ENCODE measurements at places on chromosomes 11 and 22.

GRCh38 chr22:37804352-37804880, 3.3 kb upstream of the GCAT start:
- DNase-seq: no peak

- DNase-seq: no peak
These were observed 33.7 kb downstream of the APLP2 start for GRCh38 chr11:130103296-130103814.

DNA sequence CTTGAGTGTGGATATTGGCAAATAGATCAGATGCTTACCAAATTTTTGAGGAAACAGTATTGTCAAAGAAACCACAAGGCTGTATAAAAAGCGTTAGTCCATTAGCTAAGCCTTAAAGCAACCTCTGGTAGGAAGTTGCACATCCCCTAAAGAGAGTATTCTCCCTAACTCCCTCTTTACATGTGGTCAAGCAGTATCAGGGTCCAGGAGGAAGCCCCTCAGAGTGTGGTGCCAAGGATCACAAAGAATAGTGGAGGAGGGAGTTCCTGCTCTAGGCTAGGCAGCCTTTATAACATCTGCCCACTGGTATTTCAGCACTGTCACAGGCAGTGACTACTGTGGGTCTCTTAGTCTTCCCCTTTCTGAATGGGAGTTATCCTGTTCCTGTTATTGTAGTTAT, 18.8 kb upstream of the AMPD3 start:
- DNase-seq: no peak

DNA sequence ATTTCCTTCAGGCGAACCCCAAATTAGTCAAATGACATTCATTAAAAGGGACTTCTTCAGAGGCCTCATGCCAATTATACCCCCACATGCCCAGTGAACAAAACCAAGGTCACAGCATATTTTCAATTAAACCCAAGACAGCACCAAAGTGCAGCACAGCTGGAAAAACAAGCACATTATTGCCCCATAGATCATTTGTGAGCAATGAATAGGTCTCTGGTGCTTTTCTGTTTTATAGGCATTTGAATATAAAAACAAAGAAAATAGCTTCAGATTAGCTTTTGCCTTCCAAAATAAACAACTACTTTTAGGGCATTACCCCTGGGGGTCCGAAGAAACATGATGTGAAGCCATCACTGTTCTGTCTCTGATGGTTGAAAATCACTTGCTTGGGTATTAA, 1319.9 kb downstream of the LRRC4C start:
- no peak for DNase-seq

DNA sequence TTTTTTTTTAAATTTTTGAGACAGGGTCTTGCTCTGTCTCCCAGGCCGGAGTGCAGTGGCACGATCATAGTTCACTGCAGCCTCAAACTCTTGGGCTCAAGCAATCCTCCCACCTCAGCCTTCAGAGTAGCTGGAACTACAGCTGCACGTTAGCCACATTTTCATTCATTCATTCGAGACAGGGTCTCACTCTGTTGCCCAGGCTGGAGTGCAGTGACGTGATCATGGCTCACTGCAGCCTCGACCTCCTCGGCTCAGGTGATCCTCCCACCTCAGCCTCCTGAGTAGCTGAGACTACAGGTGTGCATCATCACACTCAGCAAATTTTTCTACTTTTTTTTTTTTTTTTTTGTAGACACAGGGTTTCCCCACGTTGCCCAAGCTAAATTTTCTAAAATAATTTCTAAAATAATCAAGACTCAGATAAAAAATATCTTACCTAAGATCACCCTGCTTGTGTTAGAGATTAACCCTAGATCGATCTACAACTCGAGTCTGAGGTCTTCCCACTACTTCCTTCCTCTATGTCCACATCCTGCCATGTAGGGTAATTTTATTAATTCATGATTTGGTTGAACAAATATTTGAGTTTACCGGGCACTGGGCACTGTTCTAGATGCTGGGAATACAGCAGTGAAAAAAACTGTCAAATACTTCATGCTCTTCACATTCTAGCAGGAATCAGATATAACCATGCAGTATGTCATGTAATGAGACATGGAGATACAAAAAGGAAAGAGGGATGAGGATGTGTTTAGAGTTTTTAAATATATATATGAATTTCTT, 15.1 kb downstream of the EIF4G2 start:
- no peak for DNase-seq

All from stimulated activated CD4-positive, alpha-beta T cell treated with anti-CD3 and anti-CD28 coated beads, Interleukin-1b, Interleukin-23, amount 100 ng/mL, for 1 hour (primary cell).